ENCODE measurements at places on chromosomes 4 and X.

DNA sequence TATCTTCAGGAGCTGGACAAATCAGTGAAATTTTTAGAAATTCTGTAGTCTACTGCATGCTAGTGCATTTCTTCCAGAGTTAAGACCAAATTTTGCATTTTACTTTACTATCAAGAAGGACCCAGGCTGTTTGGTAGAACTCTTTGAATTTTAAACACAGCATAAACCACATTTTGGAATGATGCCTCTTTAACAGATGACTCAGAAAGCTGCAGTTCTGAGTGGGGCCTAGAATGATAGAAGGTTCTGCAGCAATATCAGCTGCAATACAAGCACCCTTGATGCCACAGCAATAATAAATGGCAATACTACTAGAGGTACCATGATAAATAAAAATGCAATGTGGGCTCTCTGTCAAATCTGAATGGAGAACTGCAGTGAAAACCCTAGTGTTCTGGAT lies 198.7 kb downstream of the TMA16 start:
- no peak for DNase-seq

DNA sequence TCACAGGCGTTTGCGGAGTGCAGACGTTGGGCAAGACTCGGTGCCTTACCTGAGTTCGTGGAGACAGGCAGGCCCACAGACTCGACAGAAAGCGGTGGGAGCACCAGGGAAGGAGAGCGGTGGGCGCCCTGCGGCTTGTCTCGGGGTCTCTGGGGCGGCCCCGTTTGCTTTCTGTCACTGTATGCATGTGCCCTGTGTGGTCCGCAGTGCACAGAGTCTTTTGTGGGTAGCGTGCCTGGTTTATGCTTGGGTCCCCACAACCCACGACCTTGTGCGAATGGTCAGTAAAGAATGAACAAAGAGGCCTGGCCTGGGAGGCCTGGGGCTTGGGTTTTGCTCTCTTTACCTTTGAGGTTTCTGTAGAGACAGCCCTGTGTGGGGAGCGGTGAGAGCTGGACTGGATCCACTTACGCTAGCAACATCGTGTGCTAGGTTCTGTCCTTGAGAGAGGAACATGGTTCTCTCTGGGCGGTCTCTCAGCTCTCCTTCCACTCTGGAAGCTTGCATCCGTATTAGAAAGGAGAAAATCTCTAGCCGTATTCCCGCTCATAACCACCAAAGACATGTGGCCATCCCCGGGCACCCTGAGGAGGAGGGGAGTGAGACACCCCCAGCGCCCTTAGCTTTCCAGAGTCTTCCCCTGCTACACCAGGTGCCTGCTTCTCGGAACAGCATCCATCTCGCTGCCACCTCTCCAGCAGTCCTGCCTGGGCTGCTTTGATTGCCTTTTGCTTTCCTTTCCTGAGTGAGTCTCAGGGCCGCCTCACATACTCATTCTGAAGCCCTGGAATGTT lies 1.2 kb downstream of the TADA2B start:
- DNase-seq: no peak

DNA sequence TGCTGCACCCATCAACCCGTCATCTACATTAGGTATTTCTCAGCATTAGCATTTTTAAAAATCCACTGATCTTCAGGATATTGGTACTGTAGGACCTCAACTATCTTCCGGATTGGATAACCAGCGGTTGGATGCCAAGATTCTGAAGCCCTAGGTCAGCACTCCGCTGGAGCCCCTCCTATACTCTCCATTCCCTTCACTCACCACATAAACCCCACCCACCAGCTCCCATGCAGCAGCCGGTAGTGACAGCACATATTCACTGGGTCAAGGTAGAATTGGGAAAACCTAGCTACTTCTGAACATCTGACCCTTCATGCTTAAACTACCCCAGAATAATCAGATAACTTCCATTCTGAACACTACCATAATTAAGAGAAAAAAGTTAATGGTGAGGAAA lies 134.9 kb downstream of the CORIN start:
- no peak for DNase-seq

DNA sequence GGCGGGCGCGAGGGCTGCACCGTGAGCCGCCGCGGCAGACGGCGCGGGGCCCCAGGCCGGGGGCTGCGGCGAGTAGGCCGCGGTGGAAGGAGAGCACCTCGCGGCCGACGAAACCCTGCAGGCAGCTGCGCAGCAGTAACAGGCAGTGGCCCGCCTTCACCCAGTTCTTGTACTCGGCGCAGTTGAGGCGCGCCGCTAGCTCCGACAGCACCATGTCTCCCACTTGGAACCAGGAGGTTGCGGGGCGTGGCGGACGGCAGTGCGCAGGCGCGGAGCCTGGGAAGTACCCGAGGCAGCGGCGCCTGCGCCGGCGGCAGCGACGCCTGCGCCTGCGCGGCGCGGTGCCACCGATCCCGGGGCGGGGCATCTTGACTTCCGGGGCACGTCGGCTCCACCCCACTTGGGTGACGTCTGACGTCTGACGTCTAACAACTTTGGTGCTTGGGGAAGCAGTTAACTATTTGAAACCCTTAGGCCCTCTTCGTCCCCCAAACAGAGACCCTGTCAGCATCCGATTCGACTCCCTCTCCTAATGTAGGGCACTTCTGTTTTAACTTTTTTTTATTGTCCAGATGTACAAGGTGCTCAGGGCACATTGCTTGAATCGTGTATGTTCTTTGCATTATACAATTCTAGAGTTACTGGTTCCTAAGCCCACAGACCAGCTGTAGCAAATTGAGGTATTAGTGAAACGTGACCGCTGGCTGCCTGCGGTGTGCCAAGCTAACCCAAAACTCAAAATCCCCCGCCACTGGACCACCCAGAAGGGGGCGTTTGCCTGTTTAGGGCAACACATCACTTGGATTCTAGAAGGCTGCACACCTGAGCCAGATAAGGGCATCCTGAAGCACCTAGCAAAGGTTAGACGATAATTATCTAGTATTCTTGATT lies at the start of gene CXorf38:
Gene CXorf38 (minus strand): TSS at position 255 of the 891 bp plus-strand sequence. CDS start 41 bp downstream, at position 214.
- peak; percentile 74 for DNase-seq

DNA sequence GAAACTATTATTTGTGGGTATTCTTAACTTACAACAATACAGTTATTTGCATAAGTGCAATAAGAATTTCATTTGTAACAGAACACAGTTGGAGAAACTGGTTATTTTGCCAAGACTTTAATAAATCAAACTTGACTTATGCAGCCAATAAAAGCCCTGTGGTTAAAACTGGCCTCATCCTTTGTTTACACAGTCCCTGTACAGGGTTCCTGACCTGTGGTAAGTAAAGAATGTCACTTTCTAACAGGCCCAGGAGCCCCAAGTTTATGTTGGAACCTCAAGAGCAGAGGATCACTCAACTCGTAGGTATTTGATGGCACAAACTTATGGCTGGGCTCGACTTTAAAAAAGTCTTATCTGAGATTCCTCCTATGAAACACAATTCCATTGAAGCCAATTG lies 88.6 kb upstream of the PTCHD1 start:
- no peak for DNase-seq

DNA sequence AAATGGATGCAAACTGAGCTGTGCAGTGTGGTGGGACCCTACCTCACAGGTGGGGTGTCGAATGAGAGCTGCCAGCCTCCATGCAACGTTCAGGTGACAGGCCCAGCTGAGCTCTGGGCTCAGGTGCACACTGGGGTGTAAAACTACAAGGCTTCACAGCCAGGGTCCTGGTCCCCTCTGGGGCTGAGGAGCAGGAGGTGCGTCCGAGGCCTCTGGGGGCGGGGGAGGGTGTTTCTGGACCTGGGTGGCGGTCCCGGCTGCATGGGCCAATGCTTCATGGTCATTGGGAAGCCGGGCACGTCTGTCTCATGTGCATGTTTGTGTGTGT lies 26.5 kb upstream of the SORCS2 start:
- DNase-seq: no peak

DNA sequence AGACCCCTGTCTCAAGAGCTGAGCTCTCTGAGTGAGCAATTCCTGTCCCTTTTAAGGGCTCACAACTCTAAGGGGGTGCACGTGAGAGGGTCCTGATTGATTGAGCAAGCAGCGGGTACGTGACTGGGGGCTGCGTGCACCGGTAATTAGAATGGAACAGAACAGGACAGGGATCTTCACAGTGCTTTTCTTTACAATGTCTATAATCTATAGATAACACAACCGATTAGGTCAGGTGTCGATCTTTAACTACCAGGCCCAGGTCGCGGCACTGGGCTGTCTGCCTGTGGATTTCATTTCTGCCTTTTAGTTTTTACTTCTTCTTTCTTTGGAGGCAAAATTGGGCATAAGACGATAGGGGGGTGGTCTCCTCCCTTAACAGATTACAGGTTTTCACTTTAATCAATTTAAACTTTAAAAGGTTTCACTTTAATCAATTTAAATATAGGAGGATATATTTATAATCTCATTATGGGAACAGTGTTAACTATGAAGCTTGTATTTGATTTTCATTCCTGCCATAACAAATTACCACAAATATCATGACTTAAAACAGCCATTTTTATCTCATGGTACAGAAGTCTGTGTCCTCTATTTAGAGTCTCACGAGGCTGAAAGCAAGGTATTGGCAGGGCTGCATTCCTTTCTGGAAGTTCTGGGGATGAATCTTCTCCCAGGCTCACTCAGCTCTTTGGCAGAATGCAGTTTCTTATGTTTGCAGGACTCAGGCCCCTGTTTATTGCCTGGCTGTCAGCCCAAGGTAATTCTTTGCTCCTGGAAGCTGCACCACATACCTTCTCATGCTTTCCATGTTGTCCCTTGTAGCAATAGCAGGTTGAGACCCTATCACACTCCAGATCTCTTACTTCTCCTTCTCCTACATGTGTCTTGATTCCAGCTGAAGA lies 5.2 kb downstream of the SPATA4 start:
- DNase-seq: no peak

DNA sequence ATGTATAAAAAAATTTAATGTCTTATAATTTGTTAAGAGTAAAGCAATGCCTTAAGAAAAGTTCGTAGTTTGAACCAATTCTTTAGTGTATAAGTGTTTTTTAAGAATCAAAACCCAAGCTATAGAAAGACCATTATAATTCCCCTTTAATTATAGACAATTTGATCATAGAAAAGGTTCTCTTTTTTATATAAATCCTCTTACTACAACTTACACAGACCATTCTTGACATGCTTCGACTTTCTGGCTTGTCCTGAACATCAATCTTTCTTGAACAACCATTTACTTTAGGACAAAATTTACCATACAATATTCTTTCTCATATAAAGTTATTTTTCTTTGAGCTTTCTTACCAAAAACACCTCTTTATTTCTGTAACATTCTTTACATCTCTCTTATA lies 330.5 kb upstream of the SPANXN1 start:
- no peak for DNase-seq

GRCh38 chr4:24559889-24560288 lies 24.5 kb downstream of the DHX15 start:
- no peak for DNase-seq

DNA sequence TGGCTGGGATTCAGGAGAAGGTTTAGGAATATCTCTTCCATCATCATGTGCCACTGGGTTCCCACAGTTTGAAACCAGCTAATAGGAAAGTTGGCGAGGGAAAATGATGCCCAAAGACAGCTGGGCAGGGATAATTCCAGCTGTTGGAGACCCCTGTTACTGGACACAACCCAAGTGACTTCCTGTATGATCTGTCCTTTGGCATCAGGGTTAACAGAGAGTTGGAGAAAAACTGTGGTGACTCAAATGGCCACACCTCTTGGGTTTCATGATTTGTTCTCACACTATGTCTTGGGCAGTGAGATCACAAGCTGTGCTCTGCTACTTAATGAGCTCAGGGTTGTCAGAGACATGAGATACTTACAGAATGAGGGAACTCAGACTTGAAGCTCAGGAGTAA lies 3.8 kb downstream of the FGF16 start:
- no peak for DNase-seq

DNA sequence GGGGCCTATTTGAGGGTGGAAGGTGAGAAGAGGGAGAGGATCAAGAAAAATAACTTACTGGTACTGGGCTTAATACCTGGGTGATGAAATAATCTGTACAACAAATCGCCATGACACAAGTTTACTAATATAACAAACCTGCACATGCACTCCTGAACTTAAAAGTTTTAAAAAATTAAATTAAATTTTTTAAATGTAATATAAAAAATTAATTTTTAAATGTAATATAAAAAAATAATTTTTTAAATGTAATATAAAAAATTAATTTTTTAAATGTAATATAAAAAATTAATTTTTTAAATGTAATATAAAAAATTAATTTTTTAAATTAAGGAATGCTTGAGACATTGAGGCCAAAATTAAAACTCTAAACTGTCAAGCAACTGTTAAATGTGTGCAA lies 124.3 kb upstream of the GALNT7 start:
- no peak for DNase-seq

DNA sequence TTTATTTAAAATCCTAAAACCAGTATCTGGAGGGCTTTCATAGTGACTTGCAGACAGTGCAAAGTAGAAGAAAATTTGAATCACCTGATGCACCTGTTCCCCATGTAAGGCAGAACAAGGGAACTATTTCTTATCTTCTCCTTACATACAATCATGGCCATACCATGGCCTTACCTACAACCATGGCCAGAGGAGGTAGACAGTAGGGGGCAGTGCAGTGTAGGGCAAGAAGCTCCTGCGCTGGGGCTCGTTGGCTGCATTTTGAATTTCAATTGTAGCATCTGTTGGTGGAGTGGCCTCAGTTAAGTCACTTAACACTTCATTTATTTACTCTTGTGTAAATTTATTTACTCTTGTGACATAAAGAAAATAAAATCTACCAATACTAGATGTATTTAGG lies 33.0 kb downstream of the GALNTL6 start:
- DNase-seq: peak; percentile 10

- DNase-seq: no peak
These were observed 163.7 kb downstream of the SMIM20 start for GRCh38 chr4:26077756-26078155.

GRCh38 chr4:31557437-31557836 lies 837.3 kb downstream of the PCDH7 start:
- no peak for DNase-seq

DNA sequence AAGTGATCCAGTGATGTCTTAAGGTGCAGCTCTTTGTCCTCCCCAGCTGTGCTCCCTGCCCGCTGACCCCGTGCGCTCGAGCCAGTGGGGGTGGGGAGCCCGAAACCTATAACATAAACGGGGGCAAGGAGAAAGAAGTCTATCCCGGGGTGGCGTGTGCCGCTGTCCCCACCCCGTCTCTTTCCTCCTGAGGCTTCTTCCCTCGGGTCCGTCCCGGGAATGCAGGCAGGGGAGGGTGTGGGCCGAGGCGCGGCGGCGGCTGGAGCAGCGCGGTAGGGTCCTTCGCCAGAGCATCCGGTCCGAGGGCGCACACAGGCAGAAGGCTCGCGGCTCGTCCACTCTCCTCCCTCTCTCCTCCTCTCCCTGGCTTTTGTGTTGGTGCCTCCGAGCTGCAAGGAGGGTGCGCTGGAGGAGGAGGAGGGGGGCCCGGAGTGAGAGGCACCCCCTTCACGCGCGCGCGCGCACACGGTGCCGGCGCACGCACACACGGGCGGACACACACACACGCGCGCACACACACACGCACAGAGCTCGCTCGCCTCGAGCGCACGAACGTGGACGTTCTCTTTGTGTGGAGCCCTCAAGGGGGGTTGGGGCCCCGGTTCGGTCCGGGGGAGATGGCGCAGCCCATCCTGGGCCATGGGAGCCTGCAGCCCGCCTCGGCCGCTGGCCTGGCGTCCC lies at the start of gene RAB33A:
Gene RAB33A (plus strand): TSS at position 517 of the 681 bp plus-strand sequence. CDS start 101 bp downstream, at position 618.
- no peak for DNase-seq

- DNase-seq: peak; percentile 55
These were observed 24.0 kb downstream of the CYTL1 start for GRCh38 chr4:4995103-4995907.
